ENCODE measurements at places on chromosomes 4 and X. TPM values are rescaled to one million over a fixed set of nuclear protein-coding genes. Genes with fewer than 3 reads are reported as not detected.
A peak's percentile ranks its signal among the peaks of the same experiment; 100 is the strongest.

The SLC6A8 gene
- 9.5 TPM for total RNA-seq

The AREG gene
- 0.26 TPM for total RNA-seq

The SPANXB1 gene
- not detected for total RNA-seq

The TKTL1 gene
- 0.07 TPM for total RNA-seq

The CYTL1 gene
- 15.9 TPM for total RNA-seq

The MAGEA8 gene
- total RNA-seq: not detected

The NKX3-2 gene
- 0.62 TPM for total RNA-seq

DNA sequence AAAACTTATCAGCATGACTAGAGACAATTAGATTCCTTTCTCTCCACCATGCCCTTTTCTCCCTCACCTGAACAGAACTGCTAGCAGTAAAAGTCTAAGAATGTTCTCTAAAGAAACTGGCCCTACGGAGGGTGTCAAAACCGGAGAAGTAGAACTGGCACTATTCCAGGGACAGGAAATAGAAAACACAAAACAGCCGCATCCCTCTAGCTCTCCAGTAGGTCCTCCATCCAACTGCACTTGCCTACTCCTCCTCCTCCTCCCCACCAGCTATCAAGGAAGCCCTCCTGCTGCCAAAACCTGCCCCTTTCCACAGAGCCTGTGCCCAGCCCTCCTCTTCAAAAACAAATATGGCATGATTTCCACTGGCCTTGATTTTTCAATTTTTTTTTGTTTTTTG lies 28.4 kb downstream of the FUNDC1 start:
- no peak for DNase-seq

GRCh38 chr4:100679926-100680325 lies 162.1 kb upstream of the EMCN start:
- DNase-seq: no peak

DNA sequence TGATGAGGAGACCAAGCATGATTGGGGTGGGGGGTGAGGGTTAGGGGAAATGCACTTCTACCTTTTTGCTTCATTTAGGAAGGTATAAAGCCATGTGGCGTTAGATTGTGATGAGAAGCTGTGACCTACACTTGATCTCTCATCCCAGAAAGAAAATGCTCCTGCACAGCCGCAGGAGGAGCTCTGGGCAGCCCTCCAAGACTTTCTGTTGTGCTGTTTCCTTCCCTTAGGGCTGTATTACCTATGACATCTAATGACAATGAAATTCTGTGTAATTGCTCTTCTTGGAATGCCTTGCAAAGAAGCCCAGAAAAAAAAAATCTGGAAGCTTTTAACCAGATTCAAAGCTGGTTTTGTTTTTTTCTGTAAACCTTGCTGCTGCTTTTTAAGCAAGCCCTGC lies 13.4 kb downstream of the PRPS2 start:
- DNase-seq: no peak

DNA sequence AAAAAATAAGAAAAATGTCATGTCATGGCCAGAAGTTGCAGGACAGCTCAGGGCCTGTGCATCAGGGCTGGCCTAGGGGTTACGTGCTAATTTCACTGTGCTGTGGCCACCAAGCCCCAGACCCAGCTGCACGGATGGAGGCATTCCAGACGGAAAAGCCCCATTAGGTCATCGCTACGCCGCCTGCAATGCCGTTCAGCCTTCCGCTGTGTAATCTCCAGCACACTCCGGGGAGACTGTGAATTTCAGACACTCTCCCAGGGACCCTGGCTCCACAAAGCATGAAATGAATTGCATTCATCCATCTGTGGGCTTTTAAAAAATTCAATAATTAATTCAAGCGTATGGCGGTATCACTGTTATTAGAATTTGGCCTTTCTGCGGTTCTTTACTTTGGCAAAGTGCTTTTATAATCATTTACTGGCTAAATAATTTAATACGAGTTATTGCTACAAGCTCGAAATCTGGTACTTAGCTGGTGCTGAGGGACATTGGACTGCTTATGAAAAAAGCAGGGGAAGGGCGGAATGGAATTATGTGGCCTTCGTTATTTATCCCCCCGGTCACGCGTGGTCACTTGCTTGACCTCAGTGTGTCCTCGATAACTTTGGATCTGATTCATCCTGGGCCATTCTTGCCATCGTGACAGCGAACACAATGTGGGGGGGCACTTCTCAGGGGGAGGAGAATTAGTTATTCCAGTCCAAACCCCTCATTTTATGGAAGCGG lies 9.0 kb upstream of the NSG1 start:
- no peak for DNase-seq

GRCh38 chr4:188955066-188955465 lies 815.8 kb downstream of the TRIML1 start:
- no peak for DNase-seq

DNA sequence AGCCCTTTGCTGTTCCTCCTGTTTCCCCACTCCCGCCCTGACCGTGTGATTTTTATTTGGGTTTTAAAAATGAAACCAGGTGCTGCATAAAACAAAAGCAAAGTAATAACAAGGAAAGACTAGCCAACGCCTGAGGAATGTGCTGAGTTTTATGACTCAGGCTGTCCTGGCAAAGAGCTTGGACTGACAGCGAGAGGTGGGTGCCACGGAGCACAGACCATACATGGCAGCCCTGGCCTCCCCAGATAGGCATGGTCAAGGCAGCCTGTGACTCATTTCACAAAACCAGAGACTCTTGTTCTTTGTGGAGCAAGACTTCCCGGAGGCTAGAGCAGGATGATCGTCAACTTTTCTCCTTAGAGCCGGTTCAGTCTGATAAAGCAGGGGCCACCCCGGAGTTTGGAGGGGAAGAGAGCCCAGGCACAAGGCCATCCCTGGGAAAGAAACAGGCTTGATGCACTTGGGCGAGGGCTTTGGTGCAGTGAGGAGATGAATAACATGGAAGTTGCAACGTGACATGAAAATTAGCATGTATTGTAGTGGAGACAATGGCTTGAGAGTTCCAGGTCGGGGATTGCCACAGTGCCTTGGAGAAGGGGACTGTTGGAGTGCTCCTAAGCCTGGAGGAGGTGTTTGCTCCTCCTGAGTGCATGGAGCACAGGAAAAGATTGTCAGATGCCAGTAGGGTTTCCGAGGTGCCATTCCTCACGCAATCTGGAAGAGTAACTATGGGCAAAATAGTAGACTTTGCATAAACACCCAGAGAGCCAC lies 54.8 kb downstream of the C4orf51 start:
- DNase-seq: peak; percentile 91

DNA sequence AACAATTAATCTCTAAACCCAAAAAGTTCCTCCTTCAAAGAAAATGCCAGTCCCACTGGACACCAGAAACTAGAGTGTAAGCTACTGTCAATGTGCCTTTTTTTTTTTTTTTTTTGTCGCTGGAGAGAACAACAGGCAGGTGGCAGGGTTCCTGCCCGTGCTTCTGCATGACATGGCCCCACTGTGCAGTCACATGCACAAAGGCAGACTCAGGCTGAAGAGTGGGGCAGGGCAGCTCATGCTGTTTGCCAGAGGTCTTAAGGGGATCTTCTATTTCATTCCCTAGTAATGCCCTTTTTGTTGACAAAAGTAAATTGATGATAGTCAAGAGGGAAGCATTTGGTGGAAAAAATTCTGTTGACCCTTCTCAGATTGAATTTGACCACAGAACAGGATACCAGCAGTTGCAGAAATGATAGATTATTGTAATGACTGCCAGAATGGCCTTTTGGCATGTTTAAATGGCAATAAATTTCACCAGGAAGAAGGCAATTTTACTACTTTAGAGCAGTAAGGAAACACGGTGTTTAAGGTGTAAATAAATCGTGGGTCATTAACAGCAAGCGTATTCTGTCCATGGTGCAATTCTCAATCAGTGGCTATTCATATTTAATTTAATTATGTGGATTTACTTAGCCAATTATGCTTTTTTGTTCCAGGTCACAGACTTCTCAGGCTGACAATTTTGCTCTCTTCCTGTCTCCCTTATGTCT lies 80.9 kb downstream of the NKX6-1 start:
- DNase-seq: no peak

- no peak for DNase-seq
Observed at GRCh38 chrX:147679356-147680005, 232.2 kb upstream of the FMR1 start.

- no peak for DNase-seq
Observed at GRCh38 chr4:95644417-95644816, 95.6 kb upstream of the UNC5C start.

- DNase-seq: peak; percentile 76
Observed at GRCh38 chrX:19673375-19674040, 158.2 kb upstream of the MAP3K15 start.

GRCh38 chr4:54165438-54165837 lies 63.7 kb upstream of the PDGFRA start:
- DNase-seq: no peak

GRCh38 chr4:173039617-173040577 lies 128.7 kb upstream of the GALNT7 start:
- DNase-seq: no peak

- no peak for DNase-seq
Observed at GRCh38 chr4:56671373-56671772, 9.7 kb downstream of the HOPX start.

DNA sequence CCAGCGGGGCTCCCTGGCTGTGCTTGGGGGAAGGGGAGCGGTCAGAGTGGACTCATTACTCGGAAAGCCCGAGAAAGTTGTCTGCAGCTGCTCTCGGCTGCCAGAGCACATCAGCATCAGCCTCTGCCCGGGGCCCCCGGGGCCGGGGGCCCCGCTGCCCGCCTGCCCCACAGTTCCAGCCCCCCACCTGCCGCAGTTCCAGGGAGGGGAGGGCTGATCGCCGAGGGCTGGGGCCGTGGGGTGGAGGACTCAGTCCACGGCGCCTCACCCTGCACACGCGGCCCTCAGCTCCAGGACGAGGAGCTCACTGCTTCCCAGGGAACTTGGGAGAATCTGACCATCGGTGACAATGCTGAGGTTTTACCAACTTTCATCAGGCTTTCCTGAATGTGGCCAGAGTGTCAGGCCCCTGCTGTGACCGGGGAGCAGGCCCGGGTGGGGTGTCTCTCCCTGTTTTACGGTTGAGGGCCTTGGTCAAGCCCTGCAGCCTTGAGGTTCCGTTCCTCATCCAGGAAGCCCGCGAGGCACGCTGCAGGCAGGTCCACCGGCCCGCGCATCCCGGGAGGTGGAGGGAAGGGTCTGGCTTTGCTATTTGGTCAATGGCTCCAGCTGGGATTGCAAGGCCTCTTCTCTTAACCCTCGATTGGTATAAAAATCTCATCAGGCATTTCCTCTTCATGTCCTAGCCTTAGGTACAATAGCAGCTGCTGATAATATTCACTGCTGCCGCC lies 57.2 kb downstream of the CPZ start:
- DNase-seq: no peak

DNA sequence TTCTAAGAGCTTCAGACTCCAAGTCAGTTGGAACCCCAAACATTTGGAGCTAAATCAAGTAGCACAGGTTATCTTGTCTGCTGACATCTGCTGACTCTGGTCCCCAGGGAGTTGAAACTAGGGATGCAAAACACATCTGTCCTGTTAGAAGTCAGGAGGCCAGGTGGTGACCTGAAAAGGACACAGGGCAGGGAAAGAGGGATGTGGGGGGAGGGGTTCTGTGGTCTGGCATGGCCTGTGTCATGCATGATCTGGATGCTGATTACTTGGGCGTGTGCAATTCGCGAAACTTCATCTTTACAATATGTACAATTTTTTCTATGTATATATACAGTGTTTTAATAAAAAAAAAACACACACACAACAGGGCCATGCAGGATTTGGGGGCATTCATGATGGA lies 55.3 kb downstream of the FHDC1 start:
- DNase-seq: no peak

- no peak for DNase-seq
Observed at GRCh38 chr4:151035911-151036310, 20.8 kb upstream of the LRBA start.

All from uterus (tissue), 4 donors.